Heart left ventricle (tissue), 16 donors: ENCODE measurements at places on chromosomes 5 and 9.
A peak's percentile ranks its signal among the peaks of the same experiment; 100 is the strongest.

DNA sequence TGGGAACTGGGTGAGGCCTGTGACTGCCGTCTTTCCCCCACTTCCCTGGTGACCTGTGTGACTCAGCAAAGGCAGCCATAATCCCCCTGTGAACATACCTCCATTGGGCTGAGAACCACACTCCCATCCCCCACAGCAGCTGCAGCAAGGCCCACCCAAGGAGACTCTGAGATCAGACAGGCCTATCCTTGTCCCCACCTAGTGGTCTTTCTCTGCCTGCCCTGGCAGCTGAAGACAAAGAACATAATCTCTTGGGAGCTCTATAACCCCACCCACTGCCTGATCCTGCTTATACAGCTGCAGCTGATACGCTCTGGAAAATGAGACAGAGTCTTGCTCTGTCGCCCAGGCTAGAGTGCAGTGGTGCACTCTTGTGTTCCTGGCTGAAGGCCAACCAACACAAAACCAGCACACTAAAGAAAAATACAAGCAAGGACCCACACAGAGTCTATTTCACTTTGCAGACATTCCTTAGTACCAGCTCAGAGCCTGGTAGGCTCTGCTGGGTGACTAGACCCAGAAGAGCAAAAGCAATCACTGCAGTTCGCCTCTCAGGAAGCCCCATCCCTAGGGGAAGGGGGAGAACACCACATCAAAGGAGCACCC is 106.7 kb downstream of the MCTP1 start:
- H3K27me3 ChIP-seq: no peaks in the 10 kb centered on the region
- H3K4me3 ChIP-seq: no peak overlapping the region
- H3K27ac ChIP-seq: no peak overlapping the region
- no peaks in the 10 kb centered on the region for H3K4me1 ChIP-seq

DNA sequence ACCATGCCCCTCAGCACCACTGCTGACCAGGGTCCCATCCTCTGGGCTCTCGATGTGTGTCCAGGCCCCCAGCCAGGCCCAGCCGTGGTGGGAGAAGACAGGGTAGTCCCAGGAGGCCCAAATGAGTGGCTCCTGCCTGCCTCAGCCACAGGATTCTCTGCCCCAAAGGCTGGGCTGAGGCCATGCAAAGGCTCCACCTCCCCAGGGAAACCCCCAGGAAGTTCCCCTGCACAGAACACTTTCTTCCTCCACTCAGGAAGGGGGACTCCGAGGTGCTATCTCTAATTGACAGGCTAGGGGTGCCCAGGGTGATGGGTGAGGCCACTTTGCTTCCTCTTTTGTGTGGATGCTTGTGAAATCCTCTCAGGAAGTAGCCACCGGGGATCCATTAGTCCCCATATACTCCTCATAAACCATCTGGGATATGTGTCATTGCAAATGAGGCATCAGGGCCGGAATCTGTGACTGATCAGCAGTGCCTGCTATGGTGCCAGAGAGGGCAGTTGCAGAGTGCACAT is 23.1 kb upstream of the TDRD7 start:
- DNase-seq: no peak
- peaks cover 2% of the 10 kb centered on the region for H3K27me3 ChIP-seq
- no peak overlapping the region for H3K27ac ChIP-seq
- no peaks in the 10 kb centered on the region for H3K36me3 ChIP-seq
- H3K4me3 ChIP-seq: no peak overlapping the region

DNA sequence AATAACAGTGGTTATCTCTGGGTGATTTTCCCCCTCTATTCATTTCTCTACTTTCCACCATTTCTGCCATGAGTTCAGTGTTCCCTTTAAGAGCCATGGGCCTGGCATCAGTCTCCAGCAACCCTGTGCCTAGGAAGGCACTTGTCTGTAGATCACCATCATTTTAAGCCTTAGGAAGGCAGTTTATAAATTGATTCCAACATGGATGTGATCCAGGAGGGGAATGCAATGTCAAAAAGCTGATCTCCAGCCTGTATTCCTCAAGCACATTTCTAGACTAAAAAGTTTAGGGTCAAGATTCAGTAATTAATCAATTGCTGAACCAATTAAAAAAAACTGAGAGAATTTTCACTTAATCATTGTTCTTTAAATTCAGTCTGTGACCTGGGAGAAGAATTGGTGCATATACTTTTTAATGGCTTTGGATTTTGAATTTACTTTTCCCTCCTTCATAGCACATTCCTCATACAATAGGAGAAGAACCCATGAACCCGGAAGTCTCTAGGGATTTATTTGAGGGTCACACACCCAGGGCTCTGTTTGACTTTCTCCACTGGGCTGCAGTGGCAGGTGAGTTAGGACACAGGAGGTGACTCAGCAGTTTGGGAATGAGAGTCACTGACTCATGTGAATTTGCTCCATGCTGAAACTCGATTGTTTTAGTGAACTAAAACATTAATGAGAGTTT is 6.1 kb upstream of the ERMP1 start:
- H3K27ac ChIP-seq: no peak overlapping the region
- H3K27me3 ChIP-seq: no peaks in the 10 kb centered on the region

DNA sequence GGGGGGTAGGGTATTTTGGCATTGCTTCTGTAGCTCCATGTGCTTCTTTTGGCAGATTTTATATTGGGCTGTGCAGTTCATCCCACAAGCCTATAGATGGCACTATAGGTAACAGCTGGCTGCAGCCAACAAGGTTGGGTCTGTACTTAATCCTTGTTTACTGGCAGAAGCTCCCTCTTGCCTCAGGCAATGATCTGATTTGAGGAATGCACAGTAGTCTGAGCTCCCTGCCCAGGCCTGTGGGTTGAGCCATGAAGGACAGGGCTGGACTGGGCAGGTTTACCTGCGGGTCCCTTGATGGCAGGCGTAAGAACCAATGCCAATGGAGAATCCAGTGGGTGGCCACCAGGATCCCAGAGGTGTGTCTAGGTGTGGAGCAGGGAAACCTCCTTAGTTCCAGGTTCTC is 11.7 kb upstream of the OR1J2 start:
- no peaks in the 10 kb centered on the region for H3K4me1 ChIP-seq
- no peak overlapping the region for H3K27ac ChIP-seq
- no peak overlapping the region for H3K4me3 ChIP-seq
- no peak for DNase-seq
- no peaks in the 10 kb centered on the region for H3K36me3 ChIP-seq
- H3K27me3 ChIP-seq: no peaks in the 10 kb centered on the region

DNA sequence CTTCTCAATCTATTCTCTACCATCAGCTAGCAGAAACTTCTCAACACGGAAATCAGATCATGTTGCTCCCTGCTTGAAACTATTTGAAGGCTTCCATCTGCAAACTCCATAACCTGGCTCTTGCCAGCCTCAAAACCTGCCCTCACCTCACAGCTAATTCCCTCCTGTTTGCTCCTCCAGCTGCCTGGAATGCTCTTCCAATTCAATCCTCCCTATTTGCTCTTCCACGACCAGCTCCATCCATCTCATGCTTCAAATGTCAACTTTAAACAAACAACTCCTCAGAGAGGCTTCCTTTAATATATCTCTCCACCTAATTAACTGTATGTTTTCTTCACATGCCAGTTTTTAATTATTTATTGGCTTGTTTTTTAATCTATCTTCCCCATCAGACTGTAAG is 1.5 kb downstream of the PLAA start:
- H3K36me3 ChIP-seq: no peaks in the 10 kb centered on the region
- H3K4me1 ChIP-seq: peaks cover 34% of the 10 kb centered on the region

DNA sequence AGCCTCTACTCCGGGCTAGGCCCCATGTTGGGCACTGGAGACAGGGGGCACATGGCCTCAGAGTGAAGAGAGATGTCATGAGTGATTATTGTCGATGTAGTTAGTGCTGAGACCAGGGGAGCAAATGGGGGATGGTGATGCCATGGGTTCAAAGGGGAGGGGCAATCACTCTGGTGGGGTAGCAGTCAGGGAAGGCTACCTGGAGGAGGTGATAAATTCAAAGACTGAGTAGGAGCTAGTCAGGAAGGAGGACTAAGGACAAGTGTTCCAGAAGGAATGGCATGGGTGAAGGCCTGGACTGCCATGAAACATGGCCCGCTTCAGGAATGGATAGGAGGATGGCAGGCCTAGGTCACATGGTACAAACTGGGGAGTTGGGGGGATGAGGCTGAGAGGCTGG is 41.6 kb downstream of the C9orf50 start:
- H3K27me3 ChIP-seq: no peaks in the 10 kb centered on the region
- DNase-seq: no peak
- no peak overlapping the region for H3K27ac ChIP-seq
- no peak overlapping the region for H3K4me3 ChIP-seq

- H3K27ac ChIP-seq: peak overlapping the region; percentile 93
- peak overlapping the region; percentile 89 for H3K4me3 ChIP-seq
- H3K27me3 ChIP-seq: no peaks in the 10 kb centered on the region
- H3K4me1 ChIP-seq: no peaks in the 10 kb centered on the region
- H3K36me3 ChIP-seq: no peaks in the 10 kb centered on the region
Observed at GRCh38 chr9:27572061-27572460, 1.2 kb downstream of the C9orf72 start.

DNA sequence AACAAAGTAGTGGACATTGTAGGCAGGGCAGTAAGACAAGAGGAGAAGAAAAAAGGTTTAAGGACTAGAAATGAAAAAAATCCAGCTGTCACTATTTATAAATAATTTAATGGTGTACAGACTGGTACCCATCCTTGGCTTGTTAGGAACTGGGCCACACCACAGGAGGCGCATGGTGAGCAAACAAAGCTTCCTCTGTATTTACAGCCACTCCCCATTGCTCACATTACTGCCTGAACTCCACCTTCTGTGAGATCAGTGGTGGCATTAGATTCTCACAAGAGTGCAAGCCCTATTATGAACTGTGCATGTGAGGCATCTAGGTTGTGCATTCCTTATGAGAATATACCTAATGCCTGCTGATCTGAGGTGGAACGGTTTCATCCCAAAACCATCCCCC is 62.6 kb upstream of the DMAC1 start:
- H3K27me3 ChIP-seq: no peaks in the 10 kb centered on the region
- no peaks in the 10 kb centered on the region for H3K36me3 ChIP-seq
- no peak for DNase-seq
- no peaks in the 10 kb centered on the region for H3K4me1 ChIP-seq
- no peak overlapping the region for H3K27ac ChIP-seq

- DNase-seq: no peak
- H3K27me3 ChIP-seq: no peaks in the 10 kb centered on the region
Observed at GRCh38 chr5:12459326-12459725, 555.1 kb upstream of the CTNND2 start.

- no peaks in the 10 kb centered on the region for H3K27me3 ChIP-seq
- no peaks in the 10 kb centered on the region for H3K36me3 ChIP-seq
- no peak overlapping the region for H3K4me3 ChIP-seq
- DNase-seq: peak; percentile 5
- H3K27ac ChIP-seq: no peak overlapping the region
Observed at GRCh38 chr5:132469380-132470009, 21.1 kb downstream of the IRF1 start.

- DNase-seq: no peak
- no peak overlapping the region for H3K27ac ChIP-seq
- no peak overlapping the region for H3K4me3 ChIP-seq
- H3K36me3 ChIP-seq: no peaks in the 10 kb centered on the region
Observed at GRCh38 chr5:174581479-174581878, 142.9 kb upstream of the MSX2 start.

DNA sequence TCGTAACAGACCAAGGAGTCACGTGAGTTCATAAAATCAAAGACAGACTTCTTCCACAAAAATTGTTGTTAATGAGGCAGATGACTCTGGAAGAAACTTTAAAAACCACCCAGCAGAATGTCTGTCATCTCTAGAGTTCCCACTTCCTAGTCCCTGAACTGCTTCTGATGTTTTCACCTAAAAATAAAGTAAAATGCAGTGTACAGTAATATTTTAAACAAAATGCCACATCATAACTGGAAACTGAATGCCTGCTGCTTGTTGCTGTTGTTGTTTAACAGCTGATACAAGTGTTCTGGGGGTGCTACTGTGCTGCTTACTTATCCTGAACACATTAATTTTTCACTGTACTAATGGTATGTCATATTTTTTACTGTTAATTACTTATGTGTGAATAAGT is 577.2 kb downstream of the MTRR start:
- H3K36me3 ChIP-seq: no peaks in the 10 kb centered on the region
- no peak overlapping the region for H3K4me3 ChIP-seq
- H3K27me3 ChIP-seq: no peaks in the 10 kb centered on the region
- no peaks in the 10 kb centered on the region for H3K4me1 ChIP-seq
- DNase-seq: no peak
- H3K27ac ChIP-seq: no peak overlapping the region
